T follicular helper cell (primary cell): ENCODE measurements at places on chromosomes 5 and 9.
A peak's percentile ranks its signal among the peaks of the same experiment; 100 is the strongest.

DNA sequence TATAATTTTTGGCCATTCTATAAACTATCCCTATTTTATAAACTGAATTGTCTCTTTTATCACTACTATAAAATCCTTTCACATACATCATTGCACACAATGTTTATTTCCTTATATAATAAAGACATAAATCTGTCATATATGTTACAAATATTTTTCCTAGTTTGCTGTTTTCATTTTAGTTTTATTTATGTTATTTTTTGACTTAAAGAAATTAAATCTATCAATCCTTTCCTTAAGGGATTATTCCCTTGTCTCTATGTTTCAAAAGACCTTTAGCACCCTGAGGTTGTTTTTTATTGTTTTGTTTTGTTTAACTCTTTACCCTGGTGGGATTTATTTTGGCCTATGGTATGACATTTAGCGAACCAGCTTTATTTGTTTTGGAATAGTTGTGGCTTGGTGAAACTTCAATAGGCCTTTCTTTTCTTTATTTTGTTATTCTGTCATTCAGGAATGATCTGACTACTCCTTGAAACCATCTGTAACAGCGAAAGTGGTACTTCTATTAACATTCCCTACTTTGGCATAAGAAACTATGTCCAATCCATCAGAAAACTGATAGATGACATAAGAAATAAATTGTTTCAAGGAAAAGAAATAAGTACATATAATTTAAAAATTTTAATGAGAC is 125.9 kb downstream of the CEP120 start:
- DNase-seq, result no peak

DNA sequence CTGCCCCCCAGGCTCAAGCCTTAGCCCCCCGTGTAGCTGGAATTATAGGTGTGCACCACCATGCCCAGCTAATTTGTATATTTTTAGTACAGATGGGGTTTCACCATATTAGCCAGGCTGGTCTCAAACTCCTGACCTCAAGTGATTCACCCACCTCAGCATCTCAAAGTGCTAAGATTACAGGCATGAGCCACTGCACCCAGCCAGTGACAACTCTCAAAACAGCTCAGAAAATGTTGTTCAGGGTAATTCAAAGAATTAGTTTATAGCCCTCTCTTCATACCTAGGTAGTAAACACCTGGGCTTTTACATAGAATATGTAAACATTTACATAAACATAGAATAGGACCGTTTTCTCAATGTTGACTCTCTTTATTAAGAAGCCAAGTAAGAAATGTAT is 168.7 kb downstream of the ENC1 start:
- DNase-seq, result no peak

DNA sequence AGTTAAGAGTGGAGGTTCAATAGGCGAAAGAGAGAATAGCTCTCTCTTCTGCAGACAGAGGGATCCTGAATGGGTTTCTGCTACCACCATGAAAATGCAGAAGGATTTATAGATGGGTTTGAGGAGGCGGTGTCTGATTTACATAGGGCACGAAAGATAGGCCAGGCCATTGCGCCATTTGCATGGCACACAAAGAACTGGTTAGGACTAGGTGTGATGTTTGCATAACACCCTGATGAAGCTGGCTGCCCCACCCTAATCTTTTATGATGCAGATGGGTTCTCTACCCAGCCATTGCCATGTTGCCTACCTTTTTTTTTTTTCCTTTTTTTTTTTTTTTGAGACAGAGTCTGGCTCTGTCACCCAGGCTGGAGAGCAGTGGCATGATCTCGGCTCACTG is 51.4 kb upstream of the PDZD2 start:
- DNase-seq, result no peak

GRCh38 chr5:142151436-142152383 is 43.1 kb downstream of the NDFIP1 start:
- peak; percentile 34 for DNase-seq

GRCh38 chr5:74685979-74686631 is 1.1 kb downstream of the HEXB start:
- no peak for DNase-seq

GRCh38 chr5:107388141-107388861 is 282.4 kb downstream of the EFNA5 start:
- DNase-seq, result no peak

- DNase-seq, result no peak
Measured at GRCh38 chr9:72623156-72623555, 101.7 kb downstream of the TMC1 start.

DNA sequence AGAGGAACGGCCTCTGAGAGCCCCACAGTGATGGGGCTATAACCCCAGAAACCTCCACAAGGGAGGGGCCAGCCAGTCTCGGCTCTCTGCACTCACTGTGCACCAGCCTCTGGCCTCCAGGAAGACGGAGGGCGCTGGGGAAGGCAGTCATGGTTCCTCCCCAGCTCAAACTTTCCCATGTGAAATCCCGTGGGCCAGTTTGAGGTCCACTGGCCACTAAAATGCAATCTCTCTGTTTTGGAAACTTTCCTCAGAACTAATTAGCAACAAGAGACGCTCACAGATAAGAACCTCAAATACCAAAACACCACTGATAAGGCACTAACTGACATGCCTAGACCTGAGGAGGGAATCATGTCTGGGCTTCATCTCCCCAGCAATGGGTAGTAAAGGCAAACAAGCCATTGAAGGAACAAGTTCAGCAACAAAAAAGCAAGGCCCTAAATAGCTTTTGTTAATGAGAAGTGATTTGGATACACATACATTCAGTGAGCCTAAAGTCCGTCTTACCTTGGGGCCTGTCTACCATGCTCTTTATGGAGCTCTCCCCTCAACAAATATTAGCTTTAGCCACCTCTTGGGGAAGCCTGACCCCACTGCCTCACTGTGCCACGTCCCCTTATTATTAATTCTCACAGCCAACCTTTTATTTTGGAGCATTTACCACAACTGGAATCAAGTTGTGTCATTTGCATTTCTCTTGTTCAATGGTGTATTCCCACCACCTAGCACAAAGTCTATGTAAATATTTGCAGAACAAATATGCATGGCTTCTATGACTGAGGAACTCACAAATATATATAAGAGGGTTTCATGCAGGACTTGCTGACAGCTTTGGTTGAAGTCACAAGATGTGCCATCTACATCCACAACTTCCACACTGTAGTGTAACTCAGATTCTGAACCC is 56.1 kb upstream of the GLRX start:
- DNase-seq, result no peak

DNA sequence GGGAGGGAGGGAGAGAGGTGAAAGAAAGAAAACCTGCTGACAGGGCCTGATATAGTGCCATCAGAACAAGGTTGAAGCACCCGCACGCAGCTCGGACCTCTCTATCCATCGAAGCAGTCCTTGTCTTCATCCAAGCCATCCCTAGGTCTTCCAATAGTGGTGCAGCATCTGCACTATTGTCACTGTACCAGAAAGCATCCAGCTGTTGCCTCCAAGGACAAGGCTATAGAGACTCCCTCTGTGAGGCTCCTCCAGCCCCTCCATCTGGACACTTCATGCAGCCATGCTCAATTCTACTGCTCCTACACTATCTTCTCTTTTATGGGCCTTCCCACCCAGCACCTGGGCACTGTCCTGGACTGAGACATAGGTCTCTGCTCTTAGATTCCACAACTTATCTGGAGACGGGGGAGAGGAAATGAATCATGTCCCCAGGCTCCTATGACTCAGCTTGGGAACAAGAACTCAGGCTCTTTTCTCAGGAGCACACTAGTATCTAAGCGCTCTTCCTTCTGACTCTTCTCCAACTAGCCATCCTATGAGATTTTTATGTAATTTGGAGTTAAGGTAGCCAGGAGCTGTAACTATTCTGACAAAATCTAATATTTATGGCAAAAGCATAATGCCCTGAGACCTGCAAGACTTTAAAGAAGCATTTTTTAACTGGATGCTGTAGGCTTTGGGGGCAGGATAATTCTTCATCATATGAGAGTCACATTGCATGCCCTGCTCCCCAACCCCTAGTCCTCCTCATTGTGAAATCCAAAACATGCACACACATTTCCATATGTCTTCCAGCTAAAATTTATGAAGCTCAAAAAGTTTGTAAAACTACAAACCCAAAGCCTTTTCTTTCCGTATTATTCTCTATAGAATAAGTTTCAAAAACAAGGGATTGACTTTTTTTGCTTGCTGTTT is 446.8 kb downstream of the CCDC171 start:
- no peak for DNase-seq

DNA sequence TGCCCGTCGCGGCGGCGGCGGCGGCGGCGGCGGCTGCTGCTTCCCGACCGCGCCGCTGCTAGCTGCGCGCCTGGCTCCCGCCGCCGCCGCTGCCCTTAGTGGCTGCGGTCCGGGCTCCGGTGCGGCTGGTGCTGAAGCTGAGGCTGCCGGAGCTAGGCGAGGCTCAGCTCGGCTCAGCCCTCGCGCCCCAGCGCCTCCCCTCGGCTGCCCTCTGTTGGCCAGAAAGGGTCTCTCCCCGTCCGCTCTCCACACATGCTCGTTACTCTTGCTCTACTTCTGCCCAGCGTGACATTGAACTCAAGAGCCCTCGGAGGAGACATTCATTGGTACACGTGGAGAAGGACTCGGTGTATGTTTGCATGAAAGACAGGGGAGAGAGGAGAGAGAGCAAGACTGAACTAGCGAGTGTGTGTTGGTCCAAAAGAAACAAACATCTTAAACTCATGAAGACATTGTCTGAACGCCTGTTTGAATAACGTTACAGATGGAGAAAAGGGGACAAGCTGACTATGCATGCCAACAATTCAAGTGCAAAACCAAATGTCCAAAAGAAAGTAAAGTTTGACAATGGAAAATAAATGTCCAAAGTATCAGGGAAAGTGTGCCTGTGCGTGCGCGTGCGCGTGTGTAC is at the start of gene HCN1:
HCN1 (minus strand) TSS at position 175 of the 631 bp plus-strand sequence.
- DNase-seq, result no peak

DNA sequence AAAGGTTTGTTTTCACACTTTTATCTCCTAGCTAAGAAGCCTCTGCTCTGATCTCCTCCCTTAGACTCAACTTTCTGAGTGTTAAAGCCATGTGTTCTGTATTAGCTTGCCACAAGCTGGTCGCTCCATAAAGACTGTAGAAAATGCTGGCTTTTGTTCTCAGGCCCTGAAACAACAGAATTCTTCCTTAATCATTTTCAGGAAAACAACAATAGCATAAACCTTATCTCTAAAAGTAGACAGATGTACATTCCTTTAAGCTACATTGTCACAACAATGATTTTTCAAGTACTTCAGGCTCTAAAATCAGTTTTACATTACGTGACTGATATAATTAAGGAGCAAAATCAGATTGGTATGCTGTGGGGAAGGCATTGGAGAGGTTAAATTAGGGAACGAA is 41.9 kb downstream of the VCAN start:
- no peak for DNase-seq

- DNase-seq, result no peak
Measured at GRCh38 chr5:145510769-145511168, 324.4 kb downstream of the PRELID2 start.

DNA sequence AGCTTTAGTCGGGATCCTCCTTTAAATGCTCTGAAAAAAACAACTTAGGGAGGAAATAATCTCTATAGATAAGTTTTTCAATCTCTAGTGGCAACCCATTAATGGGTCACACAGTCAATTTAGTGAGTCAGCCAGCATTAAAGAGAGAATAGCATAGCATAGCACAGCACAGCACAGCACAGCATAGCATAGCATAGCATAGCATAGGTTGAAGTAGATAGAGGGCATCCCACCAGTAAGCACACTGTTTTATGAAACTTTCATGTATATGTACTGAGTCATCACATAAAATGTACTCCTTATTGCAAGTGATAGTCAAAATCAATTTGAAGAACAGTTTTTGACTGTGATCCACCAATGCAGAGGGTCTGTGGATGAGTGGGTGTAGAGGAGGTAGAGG is 522.9 kb downstream of the CCDC171 start:
- no peak for DNase-seq

DNA sequence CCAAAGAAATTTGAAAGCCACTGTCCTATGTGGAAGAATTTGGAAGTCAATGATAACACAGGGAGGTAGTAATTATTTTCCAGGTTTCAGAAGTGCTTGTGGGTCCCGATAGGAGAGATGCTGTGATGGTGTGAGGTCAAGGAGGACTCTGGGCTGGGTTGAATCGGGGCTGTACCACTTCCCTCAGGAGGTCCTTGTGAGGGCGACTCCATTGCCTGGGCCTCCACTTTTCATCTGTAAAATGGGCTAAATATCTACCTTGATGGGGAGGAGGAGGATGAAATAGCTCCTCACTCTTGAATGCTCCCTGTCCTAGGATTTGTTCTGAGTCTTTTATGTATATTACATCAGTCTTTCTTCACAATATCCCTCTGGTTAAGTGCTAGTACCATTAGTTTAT is 59.0 kb downstream of the ROPN1L start:
- no peak for DNase-seq

- DNase-seq, result no peak
Measured at GRCh38 chr5:85204289-85204688, 819.6 kb upstream of the EDIL3 start.

DNA sequence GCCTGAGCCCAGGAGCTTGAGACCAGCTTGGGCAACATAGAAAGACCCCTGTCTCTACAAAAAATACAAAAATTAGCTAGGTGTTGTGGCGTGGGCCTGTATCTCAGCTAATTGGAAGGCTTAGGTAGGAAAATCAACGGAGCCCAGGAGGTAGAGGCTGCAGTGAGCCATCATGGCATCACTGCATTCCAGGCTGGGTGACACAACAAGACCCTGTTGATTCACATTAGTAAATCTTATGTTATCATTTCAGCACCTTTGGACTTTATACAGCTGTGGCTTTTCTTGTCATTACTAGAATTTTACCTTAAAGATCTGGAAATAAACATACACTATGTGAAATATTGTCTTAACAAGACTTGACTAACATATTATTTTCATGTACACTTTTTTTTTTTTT is 185.0 kb downstream of the ZNF608 start:
- no peak for DNase-seq

DNA sequence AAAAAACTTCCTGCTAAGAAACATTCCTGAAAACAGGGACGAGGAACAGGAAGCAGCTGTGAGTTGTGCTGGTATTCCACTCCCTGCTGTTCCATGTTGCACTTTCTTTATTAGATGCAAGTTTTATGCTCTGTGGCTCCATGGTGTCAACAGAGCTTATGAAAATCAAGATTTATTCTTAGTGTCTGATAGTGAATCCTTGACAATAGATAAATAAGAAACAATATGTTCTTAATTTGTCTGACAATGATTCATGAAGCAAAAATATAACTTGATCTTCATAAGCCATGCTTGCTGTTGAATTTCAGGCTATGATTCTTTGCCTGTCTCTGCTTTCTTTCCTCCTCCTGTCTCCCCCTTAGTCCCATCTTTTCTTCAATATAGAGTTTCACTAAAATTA is 119.6 kb downstream of the DROSHA start:
- DNase-seq, result no peak

GRCh38 chr9:89792189-89793123 is 187.6 kb downstream of the GADD45G start:
- no peak for DNase-seq
